HepG2 (cell line): ENCODE measurements at places on chromosomes 5 and 9. TPM values are rescaled to one million over a fixed set of nuclear protein-coding genes. Genes with fewer than 3 reads are reported as not detected.

GRCh38 chr9:32954642-32955041 lies 46.8 kb downstream of the APTX start:
- DNase-seq, result peak; percentile 27

Gene CSF1R
- not detected in 2 replicates for total RNA-seq

DNA sequence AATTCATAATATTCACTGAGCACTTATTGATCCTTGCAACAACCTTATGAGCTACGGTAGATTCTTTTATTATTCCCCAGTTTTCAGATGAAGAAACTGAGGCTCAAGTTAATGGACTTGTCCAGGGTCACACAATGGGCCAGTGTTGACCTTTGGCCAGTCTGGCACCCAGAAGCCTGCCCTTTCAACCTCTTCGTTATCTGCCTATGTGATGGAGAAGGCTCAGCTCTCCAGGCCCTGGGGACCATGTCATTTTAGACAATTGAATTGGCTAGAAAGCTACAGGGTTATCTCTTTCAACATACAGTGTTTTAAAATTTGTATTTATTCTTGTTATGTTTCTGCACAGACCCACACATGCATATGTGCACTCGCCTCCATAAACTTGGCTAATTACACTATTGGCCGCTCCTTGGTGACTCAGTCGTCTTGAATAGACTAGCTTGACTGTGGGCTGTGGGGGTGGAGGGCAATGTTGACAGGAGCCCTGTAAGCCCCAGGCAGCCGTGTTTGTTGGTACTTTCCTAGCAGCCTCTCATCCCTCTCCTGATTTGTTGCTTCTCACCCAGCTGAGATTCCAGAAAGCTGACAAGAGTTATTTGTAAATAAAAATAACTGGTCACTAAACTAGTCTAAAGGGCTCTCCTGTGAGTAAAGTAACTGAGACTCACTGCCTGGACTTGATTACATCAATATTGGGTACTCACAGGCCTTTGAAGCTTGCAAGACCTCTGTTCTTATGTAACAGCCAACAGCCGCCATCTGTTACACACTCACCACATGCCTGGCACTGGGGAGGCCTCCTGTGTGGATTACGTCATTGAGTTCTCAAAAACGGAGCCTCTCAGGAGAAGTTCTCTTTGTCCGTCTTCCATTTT lies 8.5 kb upstream of the ANGPTL2 start:
- peak; percentile 40 for DNase-seq

Gene GABRP
- total RNA-seq, result not detected in 2 replicates

DNA sequence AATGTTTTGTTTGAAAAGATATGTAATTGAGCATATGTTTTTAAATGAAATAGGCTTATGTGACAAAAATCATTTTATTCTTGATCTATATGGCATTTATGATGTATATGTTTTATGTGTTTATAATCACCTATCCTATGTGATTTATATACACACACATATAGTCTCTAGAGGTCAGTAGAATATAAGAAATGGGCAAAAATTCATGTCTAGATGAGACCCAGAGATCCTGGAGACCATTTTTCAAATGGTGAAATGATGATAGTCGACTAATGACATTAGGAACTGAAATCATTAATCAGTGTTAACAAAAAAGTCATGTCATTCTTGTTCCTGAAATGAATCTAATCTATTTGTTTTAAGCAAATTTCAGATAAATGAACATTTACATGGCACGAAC lies 709.2 kb upstream of the WWC1 start:
- no peak for DNase-seq

GRCh38 chr5:36276864-36277263 lies 24.8 kb downstream of the RANBP3L start:
- DNase-seq, result no peak

DNA sequence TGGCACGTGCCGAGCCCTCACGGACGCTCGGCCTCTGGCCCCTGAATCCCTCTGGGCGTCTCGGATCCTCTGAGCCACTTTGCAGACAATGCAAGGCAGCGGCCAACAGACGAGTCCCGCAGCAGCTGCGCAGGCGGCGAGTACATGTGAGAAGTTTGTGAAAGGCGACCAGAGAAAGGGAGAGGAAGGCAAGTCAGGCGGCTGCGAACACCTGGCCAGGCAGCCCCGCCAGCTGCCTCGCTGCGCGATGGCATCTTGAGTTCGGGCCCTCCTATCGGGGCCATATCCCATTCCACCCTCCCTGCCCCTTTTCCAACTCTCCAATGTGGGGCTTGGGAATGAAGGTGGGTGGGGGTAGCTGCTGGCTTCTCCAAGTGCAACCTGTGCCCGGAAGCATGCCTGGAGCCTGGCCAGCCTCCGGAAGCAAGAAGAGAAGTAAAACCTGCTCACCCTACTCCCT lies 4.5 kb upstream of the POU4F3 start:
- DNase-seq, result no peak

Gene GADD45G
- not detected in 2 replicates for total RNA-seq
